T-helper 2 cell (primary cell): ENCODE measurements at places on chromosomes 13 and 19.

- DNase-seq: no peak
Observed at GRCh38 chr13:64850017-64850416, 2380.1 kb downstream of the PCDH9 start.

GRCh38 chr13:113907635-113908617, 44.0 kb upstream of the GAS6 start:
- DNase-seq: no peak

- no peak for DNase-seq
Observed at GRCh38 chr13:83919775-83920174, 37.5 kb upstream of the SLITRK1 start.

DNA sequence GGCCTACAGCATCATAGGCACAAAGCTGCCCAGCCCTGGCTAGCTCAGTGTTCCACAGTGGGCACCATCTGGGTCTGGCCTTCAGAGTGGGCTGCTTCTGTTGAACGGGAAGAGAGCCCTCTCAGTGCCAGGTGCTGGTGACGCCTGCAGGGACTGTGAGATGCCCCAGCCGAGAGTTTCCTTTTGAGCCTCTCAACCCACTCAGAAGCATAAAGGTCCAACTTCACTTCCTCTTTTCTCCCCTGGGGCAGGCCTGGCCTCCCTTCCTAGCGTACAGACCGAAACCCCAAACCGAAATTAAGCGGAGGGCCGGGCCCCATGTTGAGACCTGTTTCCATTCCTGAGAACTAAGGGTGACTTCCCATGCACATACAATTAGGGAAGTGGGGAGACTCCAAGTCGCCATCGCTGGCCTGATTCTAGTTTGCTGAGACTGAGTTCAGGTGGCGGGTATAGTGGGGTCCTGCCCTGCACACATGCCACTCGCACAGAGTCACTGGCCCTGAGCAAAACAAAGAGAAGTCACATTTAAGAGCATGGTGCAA, 6.9 kb downstream of the RAB8A start:
- DNase-seq: peak; percentile 80

- peak; percentile 80 for DNase-seq
Observed at GRCh38 chr19:10961073-10961860, 437 bp downstream of the SMARCA4 start.

- no peak for DNase-seq
Observed at GRCh38 chr19:10095622-10095947, 6.9 kb downstream of the ANGPTL6 start.

- no peak for DNase-seq
Observed at GRCh38 chr19:3740431-3740830, 21.1 kb downstream of the APBA3 start.

GRCh38 chr19:50492303-50493052, 15.8 kb upstream of the GARIN5A start:
- DNase-seq: no peak

- DNase-seq: no peak
Observed at GRCh38 chr19:608155-609003, 18.7 kb downstream of the HCN2 start.

- no peak for DNase-seq
Observed at GRCh38 chr19:39432677-39433025, 3.1 kb downstream of the RPS16 start.

- DNase-seq: no peak
Observed at GRCh38 chr13:97319113-97319720, 97.1 kb downstream of the MBNL2 start.

DNA sequence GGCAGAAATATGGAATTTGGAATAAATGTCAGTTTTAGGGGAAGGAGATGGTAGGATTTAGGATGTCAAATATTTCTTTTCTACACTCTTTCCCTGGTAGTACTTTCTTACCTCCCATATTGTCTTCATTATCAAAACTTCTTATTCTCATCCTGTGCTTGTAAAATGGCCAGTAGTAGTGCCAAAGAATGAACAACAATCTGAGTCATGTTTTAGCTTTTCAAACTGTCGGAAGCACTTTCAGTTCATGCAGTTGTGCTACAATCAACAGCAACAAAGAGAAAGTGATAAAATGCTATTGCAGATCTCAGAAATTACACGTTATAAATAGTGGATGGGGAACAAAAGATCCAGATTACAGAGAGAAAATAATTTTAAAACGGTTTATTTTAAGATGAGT, 193.7 kb upstream of the RXFP2 start:
- DNase-seq: no peak

- no peak for DNase-seq
Observed at GRCh38 chr13:99214731-99215130, 14.1 kb downstream of the UBAC2 start.

GRCh38 chr19:36916991-36917390, 859 bp downstream of the ZNF568 start:
- no peak for DNase-seq

GRCh38 chr19:45575216-45575615, 9.4 kb downstream of the OPA3 start:
- DNase-seq: no peak

DNA sequence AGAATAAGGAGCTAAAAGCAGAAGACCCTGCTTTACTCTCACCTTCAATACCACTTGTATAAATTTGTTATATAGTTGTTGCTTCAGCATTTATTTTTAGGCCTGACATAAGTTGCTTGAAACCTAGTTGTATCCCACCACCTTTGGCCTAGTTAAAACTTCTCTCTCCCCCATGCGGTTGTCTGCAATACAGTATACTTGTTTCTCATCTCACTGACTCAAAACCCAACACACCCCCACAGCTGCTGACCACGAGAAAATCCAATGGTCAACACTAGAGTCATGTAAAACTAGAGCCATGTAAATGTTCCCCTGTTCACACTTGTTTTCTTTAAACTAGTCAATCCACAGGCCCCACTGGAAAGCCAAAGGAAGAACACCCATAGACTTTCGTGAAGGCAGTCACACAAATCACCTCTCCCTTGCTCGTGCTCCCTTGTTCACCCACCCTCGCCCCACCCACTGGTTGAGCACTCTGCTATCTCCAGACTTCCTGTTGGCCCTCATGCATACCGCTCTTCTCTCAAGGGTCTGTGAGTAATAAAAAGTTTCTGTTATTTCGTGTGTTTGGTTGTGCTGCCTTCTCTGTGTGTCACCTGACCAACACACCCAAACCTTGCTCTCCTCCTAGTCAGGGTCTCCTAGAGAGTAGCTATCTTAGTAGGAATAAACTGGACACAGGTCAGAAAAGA, 12.9 kb upstream of the CCDC169 start:
- DNase-seq: no peak

DNA sequence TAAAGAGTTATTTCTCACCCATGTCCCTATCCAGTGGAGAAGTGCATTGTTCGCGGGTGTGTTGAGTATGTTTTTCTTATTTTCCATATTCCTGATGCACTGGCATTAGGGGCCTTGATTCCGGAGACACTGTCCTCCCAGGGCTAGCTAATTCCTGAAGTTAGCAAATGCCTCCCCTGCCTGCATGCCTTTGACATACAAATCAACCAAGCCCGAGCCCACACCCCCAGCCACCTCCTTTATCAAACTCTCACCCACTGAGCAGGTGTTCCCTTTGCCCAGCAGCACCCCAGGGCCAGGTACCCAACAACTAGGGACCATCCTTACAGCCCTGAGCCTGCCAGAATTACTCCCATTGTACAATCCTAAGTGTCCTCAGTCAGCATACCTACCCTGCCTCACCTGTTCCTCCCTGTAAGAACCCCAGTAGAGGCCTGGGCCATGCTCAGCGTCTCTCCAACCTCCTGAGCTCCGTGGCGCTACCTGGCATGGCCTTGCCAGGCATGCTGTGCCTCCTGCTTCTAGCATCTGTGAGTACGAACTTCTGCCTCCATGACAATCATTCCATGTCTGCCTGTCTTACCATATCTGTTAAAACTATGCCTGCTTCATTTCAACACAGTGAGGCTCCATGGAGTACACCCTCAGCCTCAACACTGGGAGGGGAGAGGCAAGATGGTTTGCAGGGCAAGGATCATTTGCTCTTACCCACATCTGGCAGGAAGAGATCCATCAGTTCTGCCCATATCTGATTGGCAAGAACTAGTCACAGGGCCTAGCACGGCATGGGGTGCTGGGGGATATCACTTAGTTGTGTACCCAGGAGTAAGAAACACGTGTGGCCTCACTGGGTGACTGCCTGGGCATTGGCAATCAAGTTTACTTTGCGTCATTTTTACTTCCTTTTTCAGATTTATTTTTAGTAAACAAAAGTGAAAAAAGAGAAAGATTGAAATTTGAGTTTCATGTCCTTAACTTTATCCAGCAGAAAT, 203.9 kb downstream of the SHISA2 start:
- DNase-seq: no peak

GRCh38 chr13:26458196-26458749, 99.2 kb upstream of the WASF3 start:
- DNase-seq: no peak

GRCh38 chr13:48579165-48579918, 46.5 kb upstream of the RCBTB2 start:
- no peak for DNase-seq
